ENCODE measurements at places on chromosomes 6 and 20.

GRCh38 chr6:137878486-137879285 is 11.6 kb downstream of the TNFAIP3 start:
- DNase-seq: no peak

DNA sequence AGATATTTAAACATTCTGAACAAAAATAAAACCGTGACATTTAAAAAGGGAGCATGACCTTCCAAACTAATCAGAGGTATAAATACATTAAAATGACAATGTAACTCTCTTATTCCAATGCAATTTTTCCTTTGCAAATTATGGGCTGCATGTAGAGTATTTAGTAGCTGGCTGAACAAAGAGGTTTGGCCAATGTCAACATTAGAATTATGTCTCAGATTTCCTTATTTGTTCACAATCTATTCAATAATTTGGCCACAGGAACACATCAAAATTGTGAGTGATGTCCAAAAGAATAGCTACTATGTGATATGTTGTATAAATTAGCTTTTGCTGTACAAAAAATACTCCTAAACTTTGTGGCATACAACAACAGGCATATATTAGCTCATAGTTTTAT is 580.0 kb upstream of the MARCKS start:
- DNase-seq: no peak

DNA sequence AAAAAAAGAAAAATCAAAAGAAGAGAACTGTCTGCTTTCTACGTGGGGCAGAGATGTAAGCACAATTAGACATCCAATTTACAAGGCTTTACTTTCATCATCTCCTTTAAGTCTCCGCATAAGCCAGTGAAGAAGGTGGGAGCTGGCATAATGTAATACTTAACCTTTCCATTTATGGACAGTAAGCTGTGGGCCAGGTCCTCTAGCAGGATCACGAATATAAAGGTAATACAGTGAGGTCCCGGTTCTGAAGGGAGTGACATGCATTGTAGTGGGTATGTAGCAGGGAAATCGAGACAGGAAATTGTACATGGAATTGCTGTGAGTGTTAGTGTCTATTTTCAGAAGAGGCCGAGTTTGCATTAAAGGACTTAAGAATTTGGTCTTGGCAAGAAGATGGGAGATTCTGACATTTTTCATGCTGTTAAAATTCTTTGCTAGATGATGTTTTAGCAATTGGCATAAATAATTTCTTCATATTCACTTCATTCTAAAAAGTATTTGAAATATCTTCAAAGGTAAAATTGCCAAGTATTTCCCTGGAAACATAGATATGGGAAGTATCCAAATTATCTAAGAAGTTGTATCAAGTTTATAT is 20.4 kb upstream of the POPDC3 start:
- no peak for DNase-seq

DNA sequence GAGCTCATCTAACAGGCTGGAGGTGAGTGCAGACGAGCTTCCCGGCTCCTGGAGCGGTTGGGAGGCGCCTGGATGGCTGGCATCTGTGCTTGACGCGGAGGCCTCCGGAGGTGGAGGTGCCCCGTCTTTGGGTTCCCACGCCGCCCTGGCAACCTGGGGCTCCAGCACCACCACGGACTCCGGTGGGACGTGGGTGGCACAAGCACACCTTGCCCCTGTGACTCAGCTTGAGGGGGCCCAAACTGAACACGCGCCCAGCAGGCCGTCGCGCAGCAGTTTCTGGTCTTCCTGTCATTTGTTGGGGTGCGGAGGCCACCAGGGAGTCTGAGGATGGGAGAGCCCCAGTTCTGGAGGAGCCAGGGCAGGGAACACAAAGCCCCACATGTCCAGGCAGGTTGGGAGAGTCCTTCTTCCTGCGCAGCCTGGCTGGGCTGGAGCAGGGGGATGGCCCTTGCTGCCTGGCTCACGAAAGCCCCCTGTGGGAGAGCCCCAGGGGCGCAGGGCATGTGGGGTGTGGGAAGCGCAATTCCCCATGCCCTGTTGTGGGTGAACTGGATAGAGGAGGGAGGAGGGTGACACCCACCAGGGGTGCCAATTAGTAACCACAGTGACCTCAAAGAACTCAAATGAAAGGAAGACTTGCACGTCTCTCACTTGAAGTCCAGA is 1378.6 kb upstream of the DEFB115 start:
- DNase-seq: no peak

- no peak for DNase-seq
Measured at GRCh38 chr20:54093423-54094267, 23.3 kb upstream of the BCAS1 start.

DNA sequence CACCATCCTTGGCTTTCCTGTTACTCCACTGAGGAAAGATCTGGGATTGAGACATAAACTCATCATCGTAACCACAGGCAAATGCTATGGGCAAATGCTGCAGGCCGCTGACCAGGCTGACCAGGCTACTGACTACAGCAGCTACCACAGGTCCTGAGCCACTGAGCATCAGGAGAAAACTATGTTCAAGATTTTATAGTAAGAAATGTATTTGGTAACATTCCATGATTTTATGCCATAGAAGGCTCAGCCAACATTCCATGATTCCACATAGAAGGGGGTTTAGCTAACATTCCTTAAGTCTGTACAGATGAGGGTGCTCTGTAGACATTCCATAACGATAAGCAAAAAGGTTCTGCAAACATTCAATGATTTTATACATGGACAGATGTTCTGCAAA is 16.1 kb upstream of the B4GALT5 start:
- DNase-seq: no peak

Measured in 8988T (cell line).